ENCODE measurements at places on chromosomes 5 and 9.

- no peak within 1 kb of the TSS for H3K27ac ChIP-seq
- no peak within 1 kb of the TSS for H3K4me3 ChIP-seq
- no peak for DNase-seq
- H3K4me1 ChIP-seq, result no peaks in the 10 kb centered on the region
- H3K27me3 ChIP-seq, result peaks cover 80% of the 10 kb centered on the region
These were observed at the start of gene OR2V1 for GRCh38 chr5:181130832-181131496. Gene OR2V1 (minus strand): TSS chr5:181131169. CDS start chr5:181125304, 5,865 bp downstream.

DNA sequence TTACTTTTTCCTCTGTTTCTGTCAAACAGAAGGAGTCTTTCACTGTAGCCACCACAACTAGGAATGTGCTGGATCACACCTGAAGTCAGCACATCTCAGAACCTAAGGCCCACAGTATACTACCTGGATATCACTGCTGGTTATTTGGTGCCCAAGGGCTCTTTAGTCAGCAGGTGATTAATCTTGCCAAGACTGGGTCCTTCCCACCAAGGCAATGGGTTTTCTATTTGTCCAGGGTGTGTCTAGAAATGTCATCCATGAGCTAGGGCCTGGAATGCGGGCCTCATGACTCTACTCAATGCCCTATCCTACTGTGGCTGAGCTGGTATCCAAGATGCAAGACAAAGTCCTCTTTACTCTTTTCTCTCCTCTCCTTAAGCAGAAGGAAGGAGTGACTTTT, 9.8 kb upstream of the PCDHAC1 start:
- DNase-seq, result no peak
- no peak overlapping the region for H3K4me3 ChIP-seq
- H3K27me3 ChIP-seq, result no peaks in the 10 kb centered on the region
- H3K36me3 ChIP-seq, result peaks cover 6% of the 10 kb centered on the region
- no peak overlapping the region for H3K27ac ChIP-seq

GRCh38 chr5:8905021-8905420, 640.9 kb downstream of the SEMA5A start:
- no peaks in the 10 kb centered on the region for H3K36me3 ChIP-seq
- no peak overlapping the region for H3K4me3 ChIP-seq
- H3K27me3 ChIP-seq, result peaks cover 18% of the 10 kb centered on the region
- no peak for DNase-seq
- peaks cover 7% of the 10 kb centered on the region for H3K4me1 ChIP-seq

- H3K4me1 ChIP-seq, result no peaks in the 10 kb centered on the region
- H3K27me3 ChIP-seq, result no peaks in the 10 kb centered on the region
- no peaks in the 10 kb centered on the region for H3K36me3 ChIP-seq
- H3K4me3 ChIP-seq, result no peak overlapping the region
These were observed 1174.6 kb downstream of the CDH9 start for GRCh38 chr5:25863811-25864210.

DNA sequence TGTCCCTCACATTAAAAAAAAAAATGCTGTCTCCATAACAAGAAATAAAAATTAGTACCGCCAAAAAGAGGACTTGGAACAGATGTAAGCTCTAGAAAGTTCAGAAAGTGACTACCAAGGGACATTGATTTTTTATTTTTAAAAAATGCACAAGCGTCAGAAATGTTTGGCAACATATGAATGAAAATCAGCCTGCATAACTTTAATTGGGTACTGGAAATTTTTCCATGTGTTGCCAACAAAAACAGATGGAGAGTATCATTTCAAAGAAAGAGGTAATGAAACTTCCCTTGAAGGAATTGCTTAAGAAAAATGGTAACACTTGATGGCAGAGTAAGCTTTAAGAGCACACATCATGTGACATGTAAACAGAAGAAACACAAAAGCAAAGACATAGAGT, 47.2 kb downstream of the OR2K2 start:
- no peak overlapping the region for H3K4me3 ChIP-seq
- H3K27ac ChIP-seq, result no peak overlapping the region
- H3K27me3 ChIP-seq, result no peaks in the 10 kb centered on the region

DNA sequence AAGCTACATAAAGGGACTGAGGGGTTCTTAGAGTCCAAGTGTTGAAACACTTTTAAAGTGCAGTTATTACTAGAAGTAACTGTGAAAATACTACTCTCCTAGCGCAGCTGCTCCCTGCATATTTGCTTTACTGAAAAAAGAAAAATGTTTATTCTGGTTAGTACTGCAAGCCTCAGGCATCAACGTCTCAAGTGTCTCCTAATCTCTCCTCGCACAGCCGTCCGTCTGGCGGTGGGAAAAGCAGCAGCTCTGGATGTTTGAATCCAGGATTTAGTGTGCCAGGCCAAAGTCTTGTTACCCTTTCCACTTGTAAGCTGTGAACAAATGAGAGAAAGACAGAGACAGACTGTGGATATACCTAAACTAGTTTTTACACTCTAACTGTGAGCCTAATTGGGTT, 31.1 kb downstream of the RORB start:
- no peak overlapping the region for H3K27ac ChIP-seq
- H3K4me3 ChIP-seq, result no peak overlapping the region
- DNase-seq, result no peak
- H3K36me3 ChIP-seq, result no peaks in the 10 kb centered on the region
- H3K4me1 ChIP-seq, result no peaks in the 10 kb centered on the region
- H3K27me3 ChIP-seq, result peaks cover 11% of the 10 kb centered on the region

DNA sequence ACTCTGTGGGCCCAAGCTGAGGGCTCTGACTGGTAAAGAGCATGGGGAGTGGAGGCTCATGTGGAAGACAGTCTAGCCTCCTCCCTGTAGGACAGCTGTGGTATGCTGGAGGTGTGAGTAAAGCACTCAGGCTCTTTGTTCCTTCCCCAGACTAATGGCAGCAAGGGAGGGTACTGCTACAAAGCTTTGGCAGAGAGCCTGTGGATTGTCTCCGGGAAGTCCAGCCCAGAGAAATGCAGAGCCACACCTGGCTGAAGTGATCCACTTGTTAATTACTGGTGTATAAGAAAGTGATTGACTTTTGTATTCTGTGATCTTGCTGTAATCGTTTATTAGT, 161.7 kb downstream of the OXCT1 start:
- DNase-seq, result no peak
- no peaks in the 10 kb centered on the region for H3K36me3 ChIP-seq

DNA sequence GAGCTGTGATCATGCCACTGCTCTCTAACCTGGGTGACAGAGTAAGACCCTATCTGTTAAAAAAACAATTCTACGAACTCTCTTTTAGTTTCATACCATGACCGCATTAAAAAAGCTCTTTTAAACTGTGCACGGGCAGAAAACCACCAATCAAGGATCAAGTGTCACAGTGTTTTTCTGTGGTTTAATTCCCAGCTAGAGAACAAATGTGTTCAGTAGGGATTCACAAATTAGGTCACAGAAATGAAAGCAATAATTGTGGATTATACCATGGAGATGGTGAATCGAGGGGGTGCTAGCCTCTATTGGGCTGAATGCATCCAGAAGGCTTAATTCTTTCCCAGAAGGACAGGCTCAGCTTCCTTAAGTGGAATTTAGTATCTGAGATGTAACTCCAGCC, 79.1 kb downstream of the ATG10 start:
- H3K36me3 ChIP-seq, result no peaks in the 10 kb centered on the region
- H3K4me1 ChIP-seq, result peaks cover 5% of the 10 kb centered on the region
- H3K27ac ChIP-seq, result no peak overlapping the region
- H3K27me3 ChIP-seq, result no peaks in the 10 kb centered on the region
- no peak overlapping the region for H3K4me3 ChIP-seq

- no peaks in the 10 kb centered on the region for H3K4me1 ChIP-seq
- no peaks in the 10 kb centered on the region for H3K36me3 ChIP-seq
- H3K4me3 ChIP-seq, result no peak overlapping the region
- DNase-seq, result no peak
- no peak overlapping the region for H3K27ac ChIP-seq
These were observed 729.4 kb downstream of the MTRR start for GRCh38 chr5:8598356-8598755.

DNA sequence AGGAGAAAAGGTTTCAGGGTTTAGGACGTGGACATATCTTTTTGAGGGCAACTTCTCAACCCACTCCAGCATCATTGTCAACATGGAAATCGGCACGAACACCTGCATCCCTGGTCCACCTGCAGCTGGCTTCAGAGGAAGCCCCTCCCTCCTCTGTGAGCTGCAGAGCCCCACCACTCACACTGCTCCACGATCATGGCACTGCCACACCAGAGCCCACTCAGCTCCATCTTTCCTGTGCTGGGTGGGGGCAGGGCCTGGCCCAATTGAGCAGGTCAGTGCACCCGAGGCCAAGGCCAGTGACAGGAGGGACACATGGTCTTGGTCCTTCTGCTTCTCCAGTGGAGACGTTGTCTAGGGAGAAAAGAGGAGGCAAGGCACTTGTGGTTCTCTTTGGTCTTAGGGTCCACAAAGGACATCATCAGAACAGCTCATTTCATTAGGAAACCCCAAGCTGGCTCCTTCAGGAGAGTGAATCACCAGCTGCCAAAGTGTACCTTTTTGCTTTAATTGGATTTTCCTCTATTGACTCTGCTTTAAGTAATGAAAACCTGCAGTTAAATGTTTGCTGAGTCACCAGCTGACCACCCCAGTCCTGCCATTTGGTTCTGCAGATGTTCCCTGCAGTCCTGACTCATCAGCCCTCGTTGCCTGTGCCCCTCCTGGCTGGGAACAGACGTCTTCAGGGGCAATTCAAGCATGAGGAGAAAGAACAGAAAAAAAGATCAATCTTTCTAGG, 56.2 kb downstream of the UBE2QL1 start:
- H3K4me3 ChIP-seq, result no peak overlapping the region
- H3K36me3 ChIP-seq, result no peaks in the 10 kb centered on the region
- peak overlapping the region; percentile 37 for H3K27ac ChIP-seq
- no peaks in the 10 kb centered on the region for H3K4me1 ChIP-seq
- no peak for DNase-seq
- H3K27me3 ChIP-seq, result peaks cover 6% of the 10 kb centered on the region

- H3K36me3 ChIP-seq, result no peaks in the 10 kb centered on the region
- no peak overlapping the region for H3K4me3 ChIP-seq
- no peak overlapping the region for H3K27ac ChIP-seq
- no peak for DNase-seq
- no peaks in the 10 kb centered on the region for H3K4me1 ChIP-seq
These were observed 30.1 kb upstream of the CNOT6 start for GRCh38 chr5:180463916-180464602.

DNA sequence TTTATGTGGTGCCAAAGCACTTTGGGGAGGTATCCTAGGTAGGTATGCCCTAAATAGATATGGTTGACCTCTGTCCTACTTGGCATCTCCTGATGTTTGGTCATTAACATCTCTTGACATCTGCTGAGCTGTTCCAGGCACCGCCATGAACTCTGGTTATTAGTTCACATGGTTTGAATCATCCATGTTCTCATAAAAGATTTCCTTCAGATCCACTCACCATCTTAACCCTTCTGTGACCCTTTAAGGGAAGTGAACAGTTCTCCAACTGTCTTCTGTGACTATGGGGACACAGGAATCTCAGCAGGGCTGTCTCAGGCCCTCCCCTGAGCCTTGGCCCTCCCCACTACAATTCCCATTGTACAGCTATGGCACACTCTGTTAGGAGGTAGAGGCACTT, 167.7 kb downstream of the CDH6 start:
- no peaks in the 10 kb centered on the region for H3K4me1 ChIP-seq
- no peak overlapping the region for H3K4me3 ChIP-seq
- H3K27me3 ChIP-seq, result no peaks in the 10 kb centered on the region
- no peak overlapping the region for H3K27ac ChIP-seq
- DNase-seq, result no peak
- H3K36me3 ChIP-seq, result no peaks in the 10 kb centered on the region

DNA sequence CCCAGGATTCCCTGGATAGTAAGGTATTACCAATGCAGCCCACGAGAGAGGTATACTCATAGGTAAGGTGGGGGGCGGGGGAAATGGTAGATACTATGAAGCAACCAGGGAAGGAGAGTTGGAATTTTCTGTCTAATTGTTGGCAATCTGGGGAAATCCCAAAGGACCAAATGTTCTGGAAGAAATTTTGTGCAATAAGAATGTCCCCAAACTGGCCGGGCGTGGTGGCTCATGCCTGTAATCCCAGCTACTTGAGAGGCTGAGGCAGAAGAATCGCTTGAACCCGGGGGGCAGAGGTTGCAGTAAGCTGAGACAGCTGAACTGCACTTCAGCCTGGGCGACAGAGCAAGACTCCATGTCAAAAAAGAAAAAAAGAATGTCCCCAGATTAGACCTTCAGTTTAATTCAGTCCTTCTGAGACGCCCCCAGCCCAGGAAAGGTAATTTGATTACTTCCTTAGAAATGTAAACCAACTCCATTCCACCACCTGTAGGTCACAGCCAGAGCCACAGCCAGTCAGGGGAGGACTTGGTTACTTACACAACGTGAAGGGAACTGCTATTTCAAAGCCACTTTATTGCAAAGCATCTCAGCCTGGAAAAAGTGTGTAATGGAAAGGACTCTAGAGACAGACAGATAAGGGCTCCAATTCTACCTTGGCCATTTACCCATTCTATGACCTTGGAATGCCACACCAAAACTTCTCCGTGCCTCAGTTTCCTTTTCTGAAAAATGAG, 50.0 kb upstream of the KLF4 start:
- no peaks in the 10 kb centered on the region for H3K27me3 ChIP-seq
- no peak overlapping the region for H3K27ac ChIP-seq
- no peak for DNase-seq
- no peaks in the 10 kb centered on the region for H3K4me1 ChIP-seq

DNA sequence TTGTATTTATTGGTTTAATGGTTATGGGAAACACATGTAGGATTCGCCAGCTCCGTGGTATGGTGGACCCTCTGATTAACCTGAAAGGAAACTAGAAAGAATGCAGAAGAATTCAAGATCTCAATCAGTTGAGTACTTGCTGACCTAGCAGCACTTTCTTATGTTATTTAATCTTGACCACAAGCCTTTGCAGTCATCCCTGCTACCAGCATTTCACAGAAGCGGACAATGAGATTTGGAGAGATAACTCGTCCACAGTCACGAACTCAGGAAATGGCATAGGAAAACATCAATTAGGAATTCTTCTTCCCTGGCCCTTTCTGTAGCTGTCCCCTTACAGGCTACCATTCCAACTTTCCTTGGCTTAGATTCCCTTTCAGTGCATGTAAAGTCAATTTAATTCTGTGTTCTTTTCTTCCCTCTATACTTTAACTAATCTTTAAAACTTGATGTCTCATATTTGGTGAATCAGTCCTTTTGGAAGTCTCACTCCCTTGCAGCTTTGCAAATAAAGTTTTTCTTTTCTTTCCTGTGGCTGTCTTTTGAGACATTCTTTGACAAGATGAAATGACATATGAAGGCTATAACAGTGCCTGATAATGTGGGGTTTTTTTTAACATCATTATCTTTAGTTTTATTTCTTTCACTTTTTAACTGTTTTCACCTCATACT, 1.3 kb upstream of the SLC44A1 start:
- peaks cover 12% of the 10 kb centered on the region for H3K27me3 ChIP-seq
- H3K4me1 ChIP-seq, result peaks cover 37% of the 10 kb centered on the region
- H3K36me3 ChIP-seq, result no peaks in the 10 kb centered on the region
- peak overlapping the region; percentile 71 for H3K4me3 ChIP-seq

All from type B pancreatic cell (in vitro differentiated cells).